ENCODE measurements at places on chromosomes 4 and X. TPM values are rescaled to one million over a fixed set of nuclear protein-coding genes. Genes with fewer than 3 reads are reported as not detected.

NLRP2B gene
- total RNA-seq, result under 0.01 TPM

SLC26A1 gene
- total RNA-seq, result 0.22 TPM

WDR17 gene
- 0.09 TPM for total RNA-seq

BEX1 gene
- total RNA-seq, result 0.33 TPM

UGT2B15 gene
- total RNA-seq, result not detected

SLC38A5 gene
- total RNA-seq, result 1.0 TPM

RHOXF2 gene
- total RNA-seq, result not detected

CT83 gene
- total RNA-seq, result not detected

PASD1 gene
- total RNA-seq, result not detected

SPACA5 gene
- not detected for total RNA-seq

FMR1NB gene
- not detected for total RNA-seq

GYPA gene
- not detected for total RNA-seq

ERAS gene
- not detected for total RNA-seq

ZXDA gene
- 12.0 TPM for total RNA-seq

NXF2 gene
- total RNA-seq, result not detected

PDZD4 gene
- 0.33 TPM for total RNA-seq

CCKAR gene
- total RNA-seq, result not detected

CCDC158 gene
- not detected for total RNA-seq

ASB12 gene
- not detected for total RNA-seq

All from dermis lymphatic vessel endothelial cell (primary cell).